ENCODE measurements at places on chromosomes 7 and 10.

DNA sequence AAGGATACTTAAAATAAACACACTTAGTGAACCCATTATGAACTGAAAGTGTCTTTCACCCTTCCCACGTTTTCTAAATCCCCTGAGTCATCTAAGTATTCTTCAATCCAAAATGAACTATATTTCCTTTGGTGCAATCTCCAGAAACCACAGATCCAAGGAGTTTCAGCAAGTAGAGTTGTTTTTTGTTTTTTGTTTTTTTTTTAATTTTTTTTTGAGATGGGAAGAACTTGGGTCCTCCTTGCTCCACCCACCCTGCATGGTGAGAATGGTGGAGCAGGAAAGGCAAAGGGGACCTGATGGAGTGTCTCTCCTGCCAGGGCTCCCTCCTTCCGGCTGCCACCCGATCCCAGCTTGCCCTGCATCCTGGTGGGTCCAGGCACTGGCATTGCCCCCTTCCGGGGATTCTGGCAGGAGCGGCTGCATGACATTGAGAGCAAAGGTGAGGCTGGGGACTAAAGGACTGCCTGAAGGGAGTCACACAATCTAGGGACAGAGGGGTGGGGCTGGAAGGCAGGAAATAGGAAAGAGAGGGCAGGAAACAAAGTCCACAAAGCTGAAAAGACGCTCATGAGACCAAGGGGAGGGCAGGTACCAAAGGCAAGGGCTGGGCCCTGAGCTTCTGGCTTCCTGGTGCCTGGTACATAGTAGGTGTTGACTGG is 12.1 kb downstream of the ATG9B start:
- DNase-seq: no peak

DNA sequence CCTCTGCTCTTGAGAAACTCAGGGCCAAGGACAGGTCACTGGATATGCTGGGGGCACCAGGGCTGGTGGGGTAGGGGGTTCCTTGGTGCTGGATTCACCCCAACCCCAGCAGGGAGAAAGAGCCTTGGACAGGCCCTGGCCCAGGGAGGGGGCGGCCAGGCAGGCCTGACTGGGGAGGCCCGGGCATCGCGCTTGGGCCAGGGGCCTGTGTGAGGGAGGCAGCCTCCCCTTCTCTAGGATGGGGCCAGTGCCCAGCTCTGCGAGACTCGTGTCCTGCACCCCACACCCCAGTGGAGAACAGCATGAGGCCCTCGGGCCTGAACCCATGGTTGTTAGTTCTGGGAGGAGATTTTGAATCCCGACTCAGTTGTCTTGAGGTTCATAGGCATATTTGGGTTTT is 217.1 kb downstream of the ZNF248 start:
- DNase-seq: no peak

DNA sequence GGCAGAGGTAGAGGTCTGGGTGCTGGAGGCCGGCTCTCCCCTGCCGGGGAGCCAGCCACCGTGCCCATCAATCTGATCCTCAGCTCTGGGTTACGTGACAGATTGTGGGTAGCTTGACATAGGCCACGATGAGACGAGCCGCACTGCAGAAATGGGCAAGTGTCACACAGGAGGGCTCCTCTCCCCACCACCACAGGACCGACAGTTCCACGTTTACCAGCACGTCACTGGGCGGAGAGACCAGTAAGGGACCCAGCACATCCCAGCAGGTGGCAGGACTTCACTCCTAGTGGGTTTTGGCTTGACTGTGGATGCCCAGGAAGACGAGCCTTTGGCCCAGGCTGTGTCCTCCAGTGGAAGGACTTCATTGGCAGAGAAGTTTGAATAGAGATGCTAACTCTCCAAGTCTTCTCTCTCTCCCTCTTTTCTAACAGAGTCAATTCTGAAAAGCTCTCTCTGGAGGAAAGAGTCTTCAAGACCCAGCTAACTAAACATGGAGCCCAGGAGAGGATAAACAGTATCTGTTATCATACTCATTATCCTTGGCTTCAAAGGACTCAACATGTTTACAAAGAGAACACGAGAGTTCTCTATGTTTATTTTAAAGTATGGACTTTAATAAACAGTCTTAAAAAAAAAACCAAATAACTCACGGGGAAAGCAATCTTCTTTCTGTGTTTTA is 129.3 kb upstream of the JCAD start:
- no peak for DNase-seq

- no peak for DNase-seq
Observed at GRCh38 chr7:1232623-1233332, at the start of gene UNCX. Gene UNCX, plus strand, starts transcription at chr7:1232872. Its CDS starts 146 bp downstream, at chr7:1233018.

GRCh38 chr7:70539205-70539604 is 592.7 kb upstream of the GALNT17 start:
- DNase-seq: no peak

DNA sequence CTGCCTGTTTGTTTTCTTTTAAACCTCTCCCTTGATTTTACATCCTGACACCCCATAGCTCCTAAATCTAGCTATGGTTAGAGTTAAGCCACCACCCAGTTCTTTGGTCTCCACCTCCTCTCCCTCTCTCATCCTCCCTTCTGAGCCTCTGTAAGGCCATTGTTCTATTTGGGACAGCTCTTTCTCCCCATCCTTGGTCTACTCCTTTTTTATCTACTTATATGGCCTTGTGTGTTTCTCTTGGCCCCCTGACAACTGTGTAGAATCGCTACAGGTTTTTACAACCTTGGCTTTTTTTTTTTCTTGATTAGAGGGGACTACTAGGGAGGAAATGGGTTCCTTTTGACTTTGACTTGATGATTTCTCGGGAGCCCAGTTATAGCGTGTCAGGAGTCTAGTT is 3.4 kb upstream of the ITIH5 start:
- no peak for DNase-seq

DNA sequence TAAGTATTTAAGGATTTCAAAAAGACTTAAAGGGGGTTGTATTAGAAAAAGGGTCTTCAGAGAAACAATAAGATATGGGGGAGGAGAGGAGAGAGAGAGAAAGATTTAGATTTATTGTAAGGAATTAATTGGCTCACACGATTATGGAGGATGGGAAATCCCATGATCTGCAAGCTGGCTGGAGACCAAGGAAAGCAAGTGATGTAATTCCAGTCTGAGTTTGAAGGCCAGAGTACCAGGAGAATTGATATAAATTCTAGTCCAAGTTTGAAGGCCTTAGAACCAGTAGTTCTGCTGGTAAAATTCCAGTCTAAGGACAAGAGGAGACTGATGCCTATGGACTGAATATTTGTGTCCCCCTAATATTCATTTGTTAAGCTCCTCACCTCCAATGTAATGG is 20.6 kb upstream of the SLC13A1 start:
- no peak for DNase-seq

DNA sequence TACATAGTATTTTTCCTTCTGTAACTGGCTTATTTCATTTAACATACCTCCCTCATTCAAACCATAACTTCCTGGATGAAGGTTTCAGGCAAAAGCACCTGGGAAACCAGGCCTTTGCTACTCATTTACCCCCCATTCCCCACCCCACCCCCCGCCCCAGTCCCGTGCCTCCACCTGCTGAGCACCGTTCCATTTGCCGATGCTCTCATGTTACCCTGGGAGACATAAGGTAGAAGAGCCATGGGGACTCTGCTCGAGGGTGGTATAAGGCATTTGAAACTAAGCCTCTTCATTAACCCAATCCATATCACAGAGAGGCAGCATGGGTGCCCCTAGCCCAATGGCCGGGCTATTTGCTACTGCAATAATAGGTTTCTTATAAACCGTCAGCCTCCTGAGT is 22.2 kb upstream of the MCM10 start:
- DNase-seq: no peak

GRCh38 chr7:99272476-99273045 is at the start of gene MYH16:
Gene MYH16, plus strand, starts transcription at chr7:99272839.
- peak; percentile 62 for DNase-seq

DNA sequence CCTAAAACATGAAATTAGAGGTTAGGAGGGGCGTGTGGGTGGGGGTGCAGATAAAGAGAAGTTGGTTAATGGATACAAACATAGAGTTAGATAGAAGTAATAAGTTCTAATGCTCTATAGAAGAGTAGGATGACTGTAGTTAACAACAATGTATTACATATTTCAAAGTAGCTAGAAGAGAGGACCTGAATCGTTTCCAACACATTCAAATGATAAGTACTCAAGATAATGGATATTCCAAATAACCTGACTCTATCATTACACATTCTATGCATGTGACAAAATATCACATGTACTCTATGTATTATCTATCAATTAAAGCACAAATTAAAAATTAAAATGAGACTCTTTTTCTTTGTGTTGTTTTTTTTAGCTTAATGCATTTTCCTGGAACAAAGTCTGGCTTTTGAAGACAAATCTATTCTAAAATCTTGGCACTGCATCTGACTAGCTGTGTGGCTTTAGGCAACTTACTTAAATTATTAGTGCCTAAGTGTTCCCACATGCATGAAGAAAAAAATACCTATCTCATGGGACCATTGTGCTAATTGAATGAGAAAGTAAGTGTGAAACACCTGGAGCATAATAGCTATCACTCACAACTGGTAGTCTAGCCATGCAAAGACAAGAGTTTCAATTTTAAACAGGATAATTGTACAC is 75.7 kb downstream of the SEMA3C start:
- DNase-seq: no peak

GRCh38 chr10:26773633-26774032 is 76.1 kb downstream of the PDSS1 start:
- DNase-seq: no peak

- DNase-seq: no peak
Observed at GRCh38 chr7:101598422-101598985, 30.6 kb downstream of the MYL10 start.

DNA sequence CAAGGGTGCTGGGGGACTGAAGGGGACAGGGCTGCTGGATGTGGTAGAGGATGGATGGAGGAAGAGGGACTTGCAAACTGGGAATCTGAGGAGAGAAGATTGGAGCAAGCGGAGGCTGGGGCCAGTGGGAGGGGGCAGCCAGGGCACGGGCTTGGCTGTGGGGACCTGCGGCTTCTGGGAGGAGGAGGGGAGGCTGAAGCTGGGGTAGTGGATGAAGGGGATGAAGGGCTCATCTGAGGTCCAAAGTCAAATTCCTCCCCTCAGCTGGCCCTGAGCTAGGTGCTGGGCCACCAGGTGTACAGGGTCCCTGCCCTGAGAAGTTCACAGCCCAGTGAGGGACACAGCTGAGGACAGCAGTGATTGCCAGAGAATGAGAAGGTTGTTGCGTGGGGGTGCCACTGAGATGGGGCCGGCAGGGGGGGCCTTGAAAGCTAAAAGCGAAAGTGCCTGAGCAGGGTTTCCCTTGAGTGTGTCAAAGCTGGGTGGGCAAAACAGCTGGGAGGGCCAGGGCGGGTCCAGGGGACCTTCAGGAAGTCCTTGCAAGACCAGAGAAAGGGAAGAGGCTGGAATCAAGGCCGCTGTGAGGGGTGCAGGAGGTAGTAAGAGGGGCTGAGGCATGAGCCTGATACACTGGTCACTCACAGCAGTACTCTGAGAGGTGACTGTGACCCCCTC is 75.2 kb downstream of the MYL10 start:
- DNase-seq: no peak

DNA sequence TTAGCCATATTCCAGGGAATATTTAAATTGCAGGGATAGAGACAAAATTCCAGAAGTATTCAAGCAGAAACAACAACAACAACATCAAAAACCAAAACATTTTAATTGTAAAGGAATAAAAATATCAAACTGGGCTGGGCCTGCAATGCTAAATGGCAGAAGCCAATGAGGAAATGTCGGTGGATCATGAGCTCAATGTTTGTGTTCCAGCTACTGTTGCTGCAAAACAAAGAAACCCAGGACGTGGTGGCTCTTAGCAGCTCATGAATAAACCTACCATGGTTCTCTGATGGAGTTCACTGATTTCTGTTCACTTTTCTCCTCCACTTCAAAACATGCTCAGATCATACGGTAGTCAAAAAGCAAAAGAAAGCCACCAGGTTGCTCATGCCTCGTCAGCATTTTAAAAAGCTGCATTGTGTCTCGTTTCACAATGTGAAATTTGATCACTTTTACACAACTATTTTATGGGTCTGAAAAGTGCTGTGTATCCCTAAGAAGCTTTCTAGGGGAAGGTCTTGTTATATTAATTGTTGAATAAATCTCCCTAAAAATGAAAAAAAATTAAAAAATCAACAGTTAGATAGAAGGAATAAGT is 54.0 kb downstream of the ASNS start:
- DNase-seq: no peak

DNA sequence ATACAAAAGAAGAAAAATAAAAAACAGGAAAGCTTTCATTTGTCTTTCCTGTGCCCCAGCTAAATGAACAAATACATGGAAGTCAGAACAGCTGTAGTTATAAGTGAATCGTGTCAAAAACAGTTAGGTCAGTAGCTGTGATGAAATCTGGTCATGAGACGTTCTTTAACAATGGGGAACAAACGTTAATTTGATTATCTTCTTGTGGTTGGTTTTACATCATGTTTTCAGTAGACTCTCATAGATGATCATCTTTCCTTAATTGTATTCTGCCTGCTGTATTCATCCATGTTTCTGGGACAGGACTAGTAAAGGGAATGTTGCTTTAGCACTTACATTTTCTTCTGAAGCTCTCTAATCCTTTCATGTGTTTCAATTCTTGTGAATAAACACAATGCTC is 97.0 kb downstream of the PCLO start:
- no peak for DNase-seq

DNA sequence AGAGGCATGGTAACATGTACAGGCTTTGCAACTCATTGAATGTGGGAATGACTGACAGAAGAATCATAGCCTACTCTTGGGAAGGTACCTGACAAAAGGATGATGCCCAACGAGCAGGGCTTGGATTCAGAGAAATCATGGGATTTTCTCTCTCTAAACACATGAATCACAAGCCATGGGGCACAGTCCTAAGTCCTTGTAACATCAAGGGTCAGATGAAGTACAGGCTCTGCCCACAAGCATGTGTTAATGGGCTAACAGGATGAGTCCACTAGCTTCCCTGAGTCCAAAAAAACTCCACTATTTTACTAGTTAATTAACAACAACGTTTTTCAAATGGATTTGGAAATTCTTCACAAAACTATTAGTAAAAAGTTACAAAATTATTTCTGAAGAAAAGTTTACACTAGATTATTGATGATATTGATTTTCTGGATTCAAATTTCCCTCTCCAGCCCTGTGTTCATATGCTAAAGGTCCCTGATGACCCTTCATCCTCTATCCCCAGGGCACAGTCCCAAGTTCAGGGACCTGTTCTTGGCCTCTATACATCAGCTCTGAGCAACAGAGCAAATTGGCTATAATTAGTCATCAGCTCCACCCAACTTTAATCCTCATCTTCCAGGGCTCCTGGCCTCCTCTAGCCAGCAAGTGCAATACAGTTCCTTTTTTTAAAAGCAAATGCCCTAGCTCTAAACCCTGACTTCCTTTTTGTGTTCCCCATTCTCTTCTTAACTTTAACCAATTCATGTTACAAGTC is 99.8 kb downstream of the GSAP start:
- no peak for DNase-seq

- DNase-seq: no peak
Observed at GRCh38 chr7:76304888-76305375, 2.5 kb downstream of the HSPB1 start.

GRCh38 chr10:57864765-57865680 is 402.7 kb downstream of the IPMK start:
- DNase-seq: no peak
